Smooth muscle cell of bladder (primary cell): ENCODE measurements at places on chromosomes 4 and X. TPM values are rescaled to one million over a fixed set of nuclear protein-coding genes. Genes with fewer than 3 reads are reported as not detected.

The HELT gene
- total RNA-seq: not detected in 2 replicates

The DDIT4L gene
- total RNA-seq: 4.6 and 5.9 TPM in 2 replicates

The ADH1A gene
- not detected in 2 replicates for total RNA-seq

The MAGEB1 gene
- total RNA-seq: not detected in 2 replicates

The FGF13 gene
- total RNA-seq: 2.2 and 4.8 TPM in 2 replicates

The AKAP14 gene
- not detected in 2 replicates for total RNA-seq

The MAGED4 gene
- total RNA-seq: 43.0 and 45.2 TPM in 2 replicates

The RPL9 gene
- 2,826 and 2,988 TPM in 2 replicates for total RNA-seq

The XAGE2 gene
- not detected in 2 replicates for total RNA-seq

The RNF128 gene
- total RNA-seq: 2.4 and 5.7 TPM in 2 replicates

The SHISA3 gene
- total RNA-seq: 0.28 and 0.65 TPM in 2 replicates

The LONRF3 gene
- 0.28 and 1.8 TPM in 2 replicates for total RNA-seq

The ZNF280C gene
- 2.1 and 2.6 TPM in 2 replicates for total RNA-seq
